ENCODE measurements at places on chromosomes 3 and 15.

DNA sequence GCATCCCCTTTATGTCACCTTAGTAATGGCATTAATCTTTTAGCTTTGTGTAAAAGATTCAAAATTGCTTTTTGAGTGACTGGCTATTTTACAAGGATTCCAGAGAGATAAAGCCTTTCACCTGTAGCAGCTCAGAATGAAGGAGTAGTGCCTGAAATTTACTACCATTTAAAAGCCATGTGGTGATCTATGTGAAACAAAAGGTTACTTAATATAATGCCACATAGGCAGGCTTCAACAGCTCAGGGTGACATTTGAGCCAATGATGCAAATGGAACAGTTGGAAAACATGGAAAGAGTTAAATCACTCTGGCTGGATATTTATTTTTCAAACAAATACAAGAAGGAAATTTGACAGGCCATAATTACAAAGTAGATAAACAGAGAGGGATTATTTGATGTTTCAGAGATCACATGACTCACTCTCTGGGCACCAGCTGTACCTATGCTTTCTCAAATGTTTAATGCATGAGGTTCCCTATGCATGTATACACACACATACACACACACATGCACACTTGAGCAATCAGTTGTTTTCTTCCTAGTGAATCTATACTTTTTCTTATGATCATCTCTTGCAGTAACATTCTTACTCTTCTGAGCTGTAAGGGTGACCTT, 171.5 kb downstream of the ZMAT3 start:
- DNase-seq, result no peak

DNA sequence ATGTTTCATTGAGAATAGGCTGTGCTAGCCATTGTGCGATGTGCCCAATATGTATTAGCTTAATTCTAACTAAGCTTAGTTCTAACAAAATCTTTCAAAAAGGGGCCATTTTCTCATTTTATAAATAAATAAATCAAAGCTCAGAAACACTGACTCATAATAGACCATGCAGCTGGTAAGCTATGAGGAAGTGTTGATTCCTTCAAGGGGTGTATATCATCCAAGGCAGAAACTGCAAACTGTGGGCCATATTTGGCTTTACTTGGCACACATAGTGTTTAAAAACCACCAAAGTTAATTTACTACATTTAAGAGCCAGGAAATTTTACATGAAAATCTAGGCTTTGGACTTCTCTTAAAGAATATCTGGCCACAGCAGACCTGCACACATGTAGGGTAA, 136.5 kb downstream of the ZNF621 start:
- DNase-seq, result no peak

DNA sequence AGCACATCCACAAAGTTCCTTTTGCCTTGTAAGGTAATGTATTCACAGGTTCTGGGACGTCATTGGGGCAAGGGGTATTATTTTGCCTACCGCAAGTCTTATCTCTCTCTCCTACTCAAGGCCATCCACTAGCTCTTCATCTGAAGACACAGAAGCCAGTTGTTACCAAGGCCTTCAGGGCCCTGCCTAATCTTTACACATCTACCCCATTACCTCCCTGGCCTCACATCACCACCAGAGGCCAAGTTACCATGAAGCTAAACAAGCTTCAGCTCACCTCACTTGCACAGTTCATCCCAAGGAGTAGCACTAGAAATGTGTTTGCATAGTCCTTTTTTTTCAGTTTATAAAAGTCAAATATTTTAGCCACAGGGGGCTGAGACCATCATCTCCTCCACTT, 34.1 kb downstream of the ATP8B4 start:
- no peak for DNase-seq

DNA sequence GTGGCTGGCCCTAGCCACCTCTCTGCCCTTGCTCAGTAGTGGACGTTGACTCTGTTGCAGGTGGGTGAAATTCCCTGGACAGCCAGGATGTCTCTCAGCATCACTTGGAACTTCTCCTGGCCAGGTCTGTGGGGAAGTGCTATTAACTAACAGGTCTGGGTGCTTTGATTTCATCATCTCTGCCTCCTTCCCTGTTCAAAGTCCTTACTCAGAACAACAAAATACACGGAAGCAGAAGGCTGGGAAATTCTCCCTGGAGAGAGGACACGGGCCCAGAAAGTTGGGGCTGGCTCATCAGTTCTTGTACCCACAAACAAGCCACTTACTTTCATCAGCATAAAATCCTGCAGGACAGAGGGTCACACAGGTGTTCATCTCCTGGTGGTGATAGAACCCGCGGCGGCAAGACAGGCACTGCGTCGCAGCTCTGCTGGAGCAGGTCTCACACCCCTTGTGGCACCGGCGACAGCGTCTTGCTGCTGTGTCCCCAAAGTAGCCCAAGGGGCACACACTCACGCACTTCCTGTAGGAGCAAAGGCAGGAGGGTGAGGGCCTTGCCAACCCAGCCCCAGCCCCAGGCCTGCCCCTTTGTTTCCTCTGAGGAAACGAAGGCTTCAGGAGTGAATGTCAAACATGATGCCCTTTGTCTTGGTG, 29.6 kb upstream of the SNRPA1 start:
- no peak for DNase-seq

GRCh38 chr3:122961146-122961545, 66.4 kb downstream of the SEMA5B start:
- DNase-seq, result no peak

DNA sequence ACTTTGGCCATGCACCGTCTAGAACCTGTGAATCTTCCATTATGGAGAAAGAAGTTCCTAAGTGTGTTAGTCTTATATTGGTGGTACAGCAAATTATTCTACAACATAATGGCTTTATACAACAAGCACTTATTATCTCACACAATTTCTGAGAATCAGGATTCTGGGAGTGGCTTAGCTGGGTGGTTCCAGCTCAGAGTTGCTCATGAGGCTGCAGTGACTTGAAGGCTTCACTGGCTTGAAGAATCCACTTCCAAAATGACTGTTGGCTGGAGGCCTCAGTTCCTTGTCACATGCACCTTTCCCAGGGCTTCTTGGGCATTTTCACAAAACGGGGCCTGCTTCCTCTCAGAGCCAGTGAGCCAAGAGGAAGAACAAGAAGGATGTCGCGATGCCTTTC, 82.3 kb upstream of the RNF7 start:
- DNase-seq, result no peak

DNA sequence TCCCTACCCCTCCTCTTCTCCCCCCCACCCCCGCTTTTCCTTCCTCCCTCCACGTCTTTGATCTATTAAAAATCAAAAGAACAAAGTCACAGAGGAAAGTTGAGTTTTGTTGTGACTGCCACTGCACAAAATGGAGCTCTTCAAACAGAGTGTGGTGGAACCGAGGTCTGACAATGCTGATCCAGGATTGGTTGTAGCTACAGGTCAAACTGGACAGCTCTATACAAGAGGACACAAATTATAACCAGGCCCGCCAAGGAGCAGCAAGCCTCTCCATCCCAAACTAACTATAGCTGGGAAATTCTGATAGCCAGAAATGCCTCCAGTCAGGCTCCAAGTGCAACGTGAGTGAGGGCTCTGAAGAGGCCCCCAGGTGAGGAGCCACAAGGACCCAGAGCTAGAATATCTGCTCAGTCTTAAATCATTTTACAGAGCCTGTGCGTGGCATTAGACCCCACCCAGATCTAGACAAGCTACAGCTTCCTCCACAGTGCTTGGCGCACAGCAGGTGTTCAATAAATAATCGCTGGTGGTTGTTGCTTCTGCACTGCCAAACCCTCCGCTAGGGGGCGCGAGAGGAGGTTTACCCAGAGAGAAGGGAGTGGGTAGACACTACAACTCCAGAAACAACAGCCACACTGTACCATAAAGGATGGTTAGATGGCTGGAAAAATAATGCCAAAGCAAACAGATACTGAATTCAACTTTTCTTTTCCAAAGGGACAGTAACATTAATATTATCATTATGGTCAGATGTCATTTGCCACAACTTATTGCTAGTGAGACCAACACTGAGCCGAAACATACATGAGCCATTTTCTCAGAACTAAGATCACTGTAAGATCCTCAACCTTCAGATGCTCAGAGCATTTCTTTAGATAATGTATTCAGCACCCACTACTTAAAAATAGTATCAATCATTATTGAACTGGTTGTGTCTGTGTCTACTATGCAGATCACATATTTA, 44.6 kb downstream of the ZIC4 start:
- no peak for DNase-seq

DNA sequence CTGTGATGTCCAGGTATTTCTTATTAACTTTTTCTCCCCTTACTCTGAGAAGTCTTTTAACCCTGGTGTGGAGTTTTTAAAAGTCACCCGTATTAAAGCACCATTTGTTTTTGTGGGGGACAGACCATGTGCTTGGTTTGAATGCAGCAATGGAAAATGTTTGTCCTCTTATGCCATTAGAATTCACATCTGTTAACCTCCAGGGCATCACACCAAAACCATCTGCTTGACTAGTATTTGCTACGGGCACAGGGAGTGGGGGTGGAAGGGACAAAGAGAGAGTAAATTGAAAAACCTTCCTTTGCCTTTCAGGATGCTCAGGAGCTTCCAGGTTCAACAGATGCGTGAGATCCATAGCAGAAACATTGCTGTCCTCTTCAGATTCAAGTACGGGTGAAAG, 61.4 kb upstream of the GOLGA8B start:
- no peak for DNase-seq

DNA sequence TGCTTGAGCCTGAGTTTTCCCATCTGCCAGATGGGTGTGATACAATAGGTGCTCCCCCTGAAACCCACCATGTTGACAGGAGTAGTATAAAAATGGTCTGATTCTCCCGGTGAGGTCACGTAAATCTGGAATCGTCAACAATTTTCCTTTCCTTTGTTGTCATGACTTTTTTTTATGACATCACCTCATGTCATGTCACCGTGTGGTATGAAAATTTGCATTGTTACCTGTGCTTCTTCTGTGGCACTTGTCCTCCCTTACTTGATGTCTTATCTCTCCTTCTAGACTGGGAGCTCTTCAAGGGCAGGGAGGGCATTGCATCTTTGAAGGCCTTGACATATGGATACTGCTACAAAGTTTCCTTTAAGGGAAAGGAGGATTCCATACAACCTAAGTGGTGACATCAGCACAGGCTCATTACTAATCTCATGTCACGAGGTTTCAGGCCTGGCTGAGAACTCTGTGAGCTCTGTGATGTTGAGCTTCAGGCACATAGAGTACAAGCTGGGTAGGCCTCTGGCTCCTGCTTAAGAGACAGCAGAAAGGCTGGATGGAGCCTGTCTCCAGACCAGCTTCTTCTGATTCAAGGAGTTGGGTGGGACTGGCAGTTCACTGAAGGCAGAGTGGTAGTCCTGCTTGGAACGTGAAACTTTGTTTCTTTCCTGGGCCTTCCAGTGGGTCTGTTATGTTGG, 66.3 kb downstream of the LPP start:
- DNase-seq, result no peak

Data from breast epithelium (tissue), 4 donors.